ENCODE measurements at places on chromosomes 2 and 18.
A peak's percentile ranks its signal among the peaks of the same experiment; 100 is the strongest.

DNA sequence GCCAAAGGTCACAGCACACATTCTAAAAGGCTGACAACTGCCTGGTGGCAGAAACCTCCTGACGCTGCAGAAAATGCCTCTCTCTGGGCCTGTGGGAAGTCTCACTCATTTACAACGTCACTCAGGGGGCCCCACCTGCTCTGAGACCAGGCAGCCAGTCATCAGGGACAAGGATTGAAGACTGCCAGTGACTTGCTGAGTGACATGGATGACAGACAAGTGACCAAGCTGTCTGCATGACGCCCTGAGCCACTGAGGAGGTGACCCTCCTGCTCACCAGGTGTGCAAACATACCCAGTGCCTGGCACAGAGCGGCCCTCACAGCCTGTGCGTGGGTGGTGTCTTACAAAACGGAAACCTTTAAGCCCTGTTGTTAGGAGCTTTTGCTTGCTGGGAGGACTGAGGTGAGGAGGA, 392.4 kb downstream of the TNS1 start:
- DNase-seq = no peak

DNA sequence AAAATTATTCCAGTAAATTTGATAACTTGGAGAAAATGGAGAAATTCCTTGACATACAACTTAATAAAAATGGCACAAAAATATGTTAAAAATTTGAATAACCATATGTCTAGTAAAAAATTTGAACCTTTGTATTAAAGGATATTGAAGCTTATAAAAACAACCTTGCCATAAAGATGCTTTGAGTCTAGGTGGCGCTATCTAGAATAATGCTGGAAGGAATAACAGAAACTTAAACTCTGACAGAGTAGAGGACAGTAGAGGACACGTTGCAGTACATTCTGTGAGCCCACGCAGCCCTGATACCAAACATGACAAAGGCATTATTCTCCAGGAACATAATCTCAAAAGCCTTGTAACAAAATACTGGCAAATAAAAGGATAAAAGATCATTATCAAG, 44.7 kb upstream of the ALKAL2 start:
- no peak for DNase-seq

- DNase-seq = no peak
Observed at GRCh38 chr2:136727973-136728699, 37.2 kb upstream of the THSD7B start.

GRCh38 chr2:36466135-36466534, 110.6 kb downstream of the CRIM1 start:
- no peak for DNase-seq

- DNase-seq = no peak
Observed at GRCh38 chr2:151087377-151087776, 174.3 kb downstream of the RBM43 start.

DNA sequence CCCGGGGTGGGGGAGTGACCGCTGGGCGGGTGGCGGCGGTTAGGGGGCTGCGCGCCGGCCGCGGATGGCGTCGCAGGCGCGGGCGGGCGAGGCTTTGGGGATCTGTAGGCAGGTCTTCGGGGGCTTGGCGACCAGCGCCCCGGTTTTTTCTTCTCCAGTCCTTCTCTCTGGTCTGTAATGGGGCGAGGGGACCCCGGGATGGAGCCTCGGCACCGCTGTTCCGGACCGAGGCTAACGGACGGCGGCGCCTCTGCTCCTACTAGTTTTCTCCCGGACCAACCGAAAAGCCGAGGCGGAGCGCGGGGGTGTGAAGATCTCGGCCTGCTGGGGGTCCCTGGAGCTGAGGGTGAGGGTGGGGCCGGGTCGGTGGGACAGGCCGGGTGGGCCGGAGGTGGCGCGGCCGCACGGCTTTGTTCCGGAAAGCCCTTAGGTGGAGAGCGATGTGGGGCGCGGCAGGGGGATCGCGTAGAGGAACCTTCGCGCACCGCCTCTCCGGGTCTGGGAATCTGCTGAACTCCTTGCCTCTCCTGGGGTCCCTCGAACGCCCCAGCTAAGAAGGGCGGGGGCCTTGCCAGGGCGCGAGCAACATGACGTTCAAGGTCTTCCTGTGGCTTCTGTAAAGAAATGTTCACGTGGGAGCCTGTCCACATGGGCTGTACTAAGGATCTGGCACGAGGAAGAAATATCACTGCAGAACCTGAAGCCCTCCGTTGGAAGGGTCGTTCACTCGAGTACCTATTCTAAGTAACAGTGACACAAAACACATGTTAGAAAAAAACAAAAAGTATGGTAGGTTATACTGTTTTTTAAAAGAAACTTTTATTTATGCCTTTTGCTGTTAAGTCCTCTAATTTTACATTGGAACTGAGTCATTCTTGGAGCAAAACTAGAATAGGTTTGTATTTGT, 861 bp downstream of the SLC39A10 start:
- peak; percentile 75 for DNase-seq

DNA sequence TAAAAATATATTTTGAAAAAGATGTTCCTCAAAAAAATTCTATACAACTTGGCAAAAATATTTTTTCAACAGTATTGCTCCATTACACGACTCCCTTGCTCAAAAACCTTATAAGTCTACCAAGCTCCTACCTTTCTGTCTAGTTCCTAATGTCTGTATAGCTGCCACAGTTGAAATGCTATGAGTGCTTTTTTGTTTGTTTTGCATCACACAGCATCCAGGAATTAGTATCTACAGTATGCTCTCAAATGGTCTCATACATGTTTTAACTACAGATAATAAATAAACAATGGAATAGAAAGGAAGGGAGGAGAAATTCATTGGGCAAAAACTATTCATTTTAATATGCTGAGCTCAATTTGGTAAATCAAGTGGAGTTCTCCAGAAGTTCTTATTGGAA, 17.3 kb downstream of the ACADL start:
- DNase-seq = no peak

DNA sequence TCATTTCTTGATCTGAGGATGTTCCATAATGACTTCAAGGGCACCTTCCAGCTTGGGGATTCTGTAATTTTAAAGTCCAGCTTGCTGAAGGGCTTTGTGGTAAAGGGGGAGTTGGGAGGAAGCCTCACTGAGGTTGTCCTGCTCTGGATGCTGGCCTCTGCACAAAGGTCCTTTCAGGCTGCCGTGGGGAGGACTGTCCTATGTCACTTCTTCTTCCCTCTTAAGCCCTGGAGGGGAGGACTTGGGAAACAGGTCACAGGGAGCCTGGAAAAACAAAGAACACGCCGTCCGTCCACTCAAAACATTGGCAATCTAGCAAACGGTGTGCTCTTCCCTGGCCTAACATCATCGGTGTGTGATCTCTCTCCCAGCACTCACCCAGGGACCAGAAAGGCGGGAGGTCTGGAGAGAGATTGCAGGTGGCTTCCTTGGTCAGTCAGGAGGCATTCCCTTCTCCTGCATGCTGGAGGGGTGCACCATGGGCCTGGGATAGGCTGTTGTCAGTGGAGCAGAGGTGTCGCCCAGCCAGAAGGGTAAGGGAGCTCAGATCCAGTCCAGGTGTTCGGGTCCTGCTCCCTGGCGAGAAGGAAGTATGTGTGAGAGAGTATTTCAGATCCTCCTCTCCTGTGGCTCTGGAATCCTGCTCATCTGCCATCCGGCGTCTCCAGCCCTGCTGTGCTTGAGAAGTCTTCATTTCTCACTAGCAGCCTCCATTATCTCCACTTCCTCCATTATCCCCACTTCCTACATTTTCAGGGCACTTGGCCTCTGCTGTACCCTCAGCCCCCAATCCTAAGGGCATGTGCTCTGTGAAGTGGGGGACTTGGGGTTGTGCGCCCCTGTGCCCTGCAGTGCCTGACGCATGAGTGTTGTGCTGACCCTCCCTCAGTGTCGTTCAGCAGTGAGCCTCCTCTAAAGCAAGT, 20.1 kb downstream of the ASAP2 start:
- DNase-seq = no peak

DNA sequence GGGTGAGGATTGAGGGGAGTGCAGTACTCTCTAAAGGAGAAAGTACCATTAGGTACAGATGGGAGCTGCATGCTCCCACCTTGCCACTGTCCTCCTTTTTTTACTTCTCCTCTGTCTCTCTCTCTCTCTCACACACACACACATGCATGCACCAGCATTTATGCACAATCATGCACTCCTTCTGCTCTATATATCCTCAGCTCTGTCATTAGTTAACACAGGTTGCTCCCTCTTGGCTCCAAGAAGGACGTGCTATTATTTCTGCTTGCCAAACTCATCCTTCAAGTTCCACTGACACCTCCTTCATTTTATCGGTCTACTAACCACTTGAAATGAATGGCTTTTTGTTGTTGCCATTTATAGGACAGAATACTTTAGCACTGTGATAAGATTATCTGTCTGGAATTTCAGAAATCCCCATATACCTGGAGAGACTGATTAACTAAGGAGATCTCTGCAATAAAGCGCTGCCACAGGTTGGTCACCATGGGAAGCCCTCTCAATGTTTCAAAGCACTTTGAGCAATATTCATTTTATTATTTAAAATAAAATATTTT, 178.5 kb upstream of the TRIB2 start:
- DNase-seq = peak; percentile 79

DNA sequence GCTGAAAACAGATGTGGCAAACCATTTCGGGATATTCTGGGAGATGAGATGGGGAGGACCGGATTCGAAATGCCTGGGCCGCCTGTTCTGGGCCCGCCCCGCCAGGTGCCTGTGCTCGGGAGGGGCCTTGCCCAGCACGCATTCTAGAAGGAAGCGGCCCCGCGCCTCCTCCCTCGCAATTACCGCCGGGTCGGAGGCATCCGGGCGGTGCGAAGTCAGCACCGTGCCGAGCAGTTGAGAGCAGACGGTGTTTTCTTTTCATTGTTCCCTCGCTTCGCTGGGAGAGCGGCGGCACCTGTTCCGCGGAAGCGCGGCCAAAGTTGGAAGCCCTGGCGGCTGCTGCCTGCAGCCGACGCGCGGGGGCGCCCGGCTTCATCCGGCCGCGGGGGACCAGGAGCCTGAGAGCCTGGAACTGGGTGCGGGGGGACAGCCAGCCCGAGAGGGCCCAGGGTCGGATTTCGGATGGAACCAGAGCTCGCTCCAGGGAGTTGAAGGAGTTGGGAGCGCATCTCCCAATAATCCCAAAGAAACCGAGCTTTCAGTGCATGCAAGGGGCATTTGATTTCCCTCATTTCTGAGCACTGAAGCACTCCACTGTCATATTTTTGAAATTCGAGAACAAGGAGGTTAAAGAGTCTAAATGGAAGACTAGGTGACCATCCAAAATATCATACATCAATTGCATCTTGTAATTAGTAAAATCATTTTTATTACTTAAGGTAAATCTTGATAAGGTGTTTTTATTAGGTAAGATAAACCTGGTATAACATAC, 241.8 kb upstream of the RAB12 start:
- peak; percentile 68 for DNase-seq

DNA sequence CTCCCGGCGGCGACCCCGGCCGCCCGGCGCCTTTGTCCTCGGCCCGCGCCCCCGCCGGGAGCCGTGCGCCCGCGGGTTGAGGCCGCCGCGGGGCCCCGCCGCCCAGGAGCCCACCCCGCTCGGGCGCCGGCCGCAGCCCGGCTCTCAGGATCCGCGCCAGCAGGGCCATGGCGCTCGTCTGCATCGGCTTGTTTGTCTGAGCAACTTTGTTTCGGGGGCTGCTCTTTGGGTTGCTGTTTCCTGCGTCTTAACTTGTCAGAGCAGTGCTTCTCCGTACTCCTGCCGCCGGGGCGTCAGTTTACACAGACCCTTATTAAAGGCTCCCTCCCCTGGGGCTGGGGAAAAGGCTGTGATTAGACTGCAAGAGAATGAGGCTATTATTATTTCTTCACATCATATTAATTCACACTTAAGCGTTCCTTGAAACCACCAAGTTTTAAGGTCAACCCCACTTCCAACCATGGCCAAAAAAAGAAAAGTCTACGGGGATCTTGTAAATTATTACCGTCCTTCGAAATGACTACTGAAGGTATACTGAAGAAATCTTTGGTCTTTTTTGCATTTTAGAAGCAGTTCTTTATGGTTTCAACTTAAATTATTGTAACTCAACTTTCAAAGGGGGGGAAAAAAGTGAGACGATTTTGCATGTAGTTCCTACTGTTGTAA, at the start of gene CYP27C1:
TSS of gene CYP27C1 (minus strand) at position 198 of the 666 bp plus-strand sequence. CDS start at position 169, 29 bp downstream.
- DNase-seq = no peak

GRCh38 chr2:150166313-150167051, 321.0 kb downstream of the RND3 start:
- peak; percentile 23 for DNase-seq

DNA sequence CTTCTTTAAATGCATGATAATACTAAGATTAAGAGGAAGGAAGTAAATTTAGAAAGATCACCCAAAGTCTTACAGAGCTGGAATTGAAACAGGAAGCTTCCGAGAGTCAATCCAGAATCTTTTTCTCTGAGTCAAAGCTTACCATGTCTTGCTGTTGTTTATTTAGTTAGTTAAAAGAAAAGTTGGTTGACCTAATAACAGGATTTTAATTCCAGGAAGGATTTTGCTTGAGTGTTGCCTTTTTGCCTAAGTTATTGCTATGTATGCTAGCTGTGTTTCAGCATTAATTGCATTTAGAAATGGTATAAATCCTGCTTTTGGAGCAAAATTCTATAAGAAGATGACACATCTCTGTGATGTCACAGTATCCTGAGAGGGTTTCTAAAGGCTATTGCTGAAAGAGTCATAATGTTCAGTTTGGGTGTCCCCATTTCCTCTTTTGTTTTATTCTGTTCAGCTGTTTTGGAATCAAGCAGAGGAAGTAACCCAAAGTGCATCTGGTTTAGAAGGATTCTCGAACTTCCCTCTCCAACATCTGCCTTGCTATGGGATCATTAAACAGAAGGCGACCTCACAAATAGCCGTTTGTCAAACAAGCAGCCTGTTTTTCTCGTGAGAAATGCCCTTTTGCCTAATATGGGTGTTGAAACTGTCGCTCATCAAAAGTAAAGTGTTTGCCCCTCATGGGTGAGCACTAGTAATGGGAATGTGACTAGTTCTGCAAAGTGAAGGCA, 271.5 kb upstream of the MMADHC start:
- DNase-seq = peak; percentile 56

DNA sequence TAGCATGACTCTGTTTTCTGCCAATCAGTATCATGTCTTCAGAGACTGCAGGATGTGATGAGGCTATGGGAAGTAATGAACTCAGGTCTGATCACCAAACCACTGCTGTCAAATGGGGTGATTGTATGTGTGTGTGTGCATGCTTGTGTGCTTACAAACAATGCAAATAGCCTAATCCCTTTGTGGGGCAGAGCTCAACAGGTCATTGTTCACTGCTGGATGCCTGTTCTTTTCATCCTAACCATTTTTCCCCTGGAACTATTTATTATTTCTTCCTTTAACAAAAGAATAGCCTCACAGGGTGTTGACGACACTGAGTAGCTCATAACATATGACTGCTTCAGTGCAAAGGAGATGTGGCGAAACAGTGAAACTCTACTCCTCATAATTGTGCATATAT, 55.9 kb downstream of the NXPH2 start:
- peak; percentile 6 for DNase-seq

DNA sequence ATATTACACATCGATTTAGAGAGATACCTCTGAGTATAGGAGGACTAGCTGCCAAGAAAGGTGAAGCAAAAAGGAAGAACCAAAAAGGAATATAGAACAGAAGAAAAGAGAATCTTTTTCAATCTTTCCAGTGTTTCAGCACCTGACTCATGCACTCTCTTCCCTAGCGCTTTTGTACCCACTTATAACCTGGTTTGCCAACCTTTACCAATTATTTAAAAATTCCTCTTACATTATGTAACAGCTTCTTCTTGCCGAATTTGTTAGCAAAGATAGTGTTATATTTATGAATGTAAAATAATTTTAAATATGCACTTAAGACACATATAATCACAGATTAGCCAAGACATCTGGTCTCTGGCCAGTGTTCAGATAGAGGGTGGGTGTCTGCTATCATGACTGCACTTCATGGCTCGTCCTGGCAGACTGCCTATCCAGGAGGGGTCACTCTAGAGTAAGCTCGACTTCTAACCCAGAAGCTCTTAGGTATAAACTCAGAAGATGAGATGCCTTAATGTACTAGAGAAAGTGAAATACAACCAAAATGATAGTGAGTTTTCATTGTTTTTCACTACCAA, 122.9 kb downstream of the ATAD2B start:
- peak; percentile 17 for DNase-seq
